ENCODE measurements at places on chromosomes 12 and 14.

GRCh38 chr12:95739561-95740313 lies 50.8 kb downstream of the NTN4 start:
- no peak for DNase-seq

GRCh38 chr14:75220156-75220555 lies 43.7 kb upstream of the TMED10 start:
- no peak for DNase-seq

GRCh38 chr12:100508751-100509150 lies 35.1 kb downstream of the NR1H4 start:
- no peak for DNase-seq

- no peak for DNase-seq
Observed at GRCh38 chr14:99001241-99001640, 270.8 kb downstream of the BCL11B start.

- peak; percentile 75 for DNase-seq
Observed at GRCh38 chr14:22555384-22556011, 33.5 kb downstream of the DAD1 start.

DNA sequence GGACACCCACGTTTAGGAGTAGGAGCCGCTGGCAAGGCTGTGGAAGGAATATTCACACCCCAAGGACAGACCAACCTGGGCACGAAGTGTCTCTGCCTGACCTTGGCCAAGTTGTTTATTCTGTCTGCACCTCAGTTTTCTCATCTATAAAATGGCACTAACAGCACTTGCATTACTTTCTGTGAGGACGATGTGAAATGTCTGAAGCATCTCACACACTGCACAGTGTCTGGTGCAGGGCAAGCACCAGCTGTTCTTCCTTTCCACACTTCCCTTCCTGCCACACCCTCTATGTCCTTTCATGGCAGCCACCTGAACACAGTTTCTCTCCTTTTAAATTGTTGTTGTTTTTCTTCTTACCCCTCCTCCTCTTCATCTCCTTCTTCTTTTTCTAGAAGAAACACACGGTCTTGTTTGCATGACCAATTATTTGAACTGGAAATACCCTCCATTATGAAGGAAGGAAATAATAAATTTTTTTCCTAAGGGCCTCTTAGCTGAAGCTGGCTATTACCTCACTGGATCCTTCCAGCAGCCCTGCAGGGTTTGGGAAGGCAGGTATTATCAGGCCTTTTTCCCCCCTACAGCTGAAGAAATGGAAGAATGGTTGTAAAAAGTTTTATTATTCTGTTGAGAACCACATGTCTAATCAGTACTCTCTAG lies 42.9 kb upstream of the ATP23 start:
- no peak for DNase-seq

DNA sequence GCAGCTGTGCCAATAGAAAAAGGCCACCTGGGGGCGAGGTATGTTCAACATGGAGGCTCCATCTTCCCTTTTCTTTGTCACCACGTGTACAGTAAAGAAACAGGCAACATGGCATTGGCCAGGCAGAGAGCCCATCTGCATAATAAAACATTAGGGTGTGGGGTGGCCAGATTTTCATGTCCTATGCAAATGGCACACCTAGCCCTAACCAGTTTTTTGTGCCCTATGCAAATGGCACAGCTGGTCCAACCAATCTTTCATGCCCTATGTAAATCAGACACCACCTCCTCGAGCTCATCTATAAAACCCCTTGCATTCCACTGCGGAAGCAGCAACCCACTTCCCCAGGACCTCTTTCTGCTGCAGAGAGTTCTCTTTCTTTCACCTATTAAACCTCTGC lies 149.1 kb upstream of the RGS6 start:
- DNase-seq: no peak

GRCh38 chr12:93166541-93167307 lies 211.0 kb upstream of the NUDT4 start:
- no peak for DNase-seq

DNA sequence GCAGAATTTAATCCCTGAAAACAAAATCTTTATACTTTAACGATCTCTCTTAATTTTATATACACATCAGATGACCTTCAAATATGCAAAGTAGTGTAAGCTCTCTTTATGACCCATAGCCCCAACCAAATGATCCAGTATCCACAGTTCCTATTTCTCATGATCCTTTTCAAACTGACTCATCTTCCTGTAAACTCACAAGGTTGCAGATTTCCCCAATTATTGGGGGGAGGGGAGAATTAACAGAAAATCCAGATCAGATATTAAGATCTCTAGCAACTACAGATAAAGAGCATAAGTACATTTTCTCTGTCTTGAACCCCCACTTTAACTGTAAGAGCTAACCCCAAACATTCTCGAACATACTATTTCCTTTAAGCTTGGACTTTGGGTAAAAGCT lies 12.5 kb downstream of the GNS start:
- no peak for DNase-seq

GRCh38 chr14:84961637-84962036 lies 568.3 kb upstream of the FLRT2 start:
- DNase-seq: no peak

GRCh38 chr14:88542857-88543795 lies 11.7 kb downstream of the PTPN21 start:
- DNase-seq: no peak

GRCh38 chr14:94486883-94487282 lies 10.9 kb upstream of the SERPINA9 start:
- DNase-seq: no peak

GRCh38 chr12:51368640-51369517 lies 22.3 kb downstream of the GALNT6 start:
- peak; percentile 78 for DNase-seq

DNA sequence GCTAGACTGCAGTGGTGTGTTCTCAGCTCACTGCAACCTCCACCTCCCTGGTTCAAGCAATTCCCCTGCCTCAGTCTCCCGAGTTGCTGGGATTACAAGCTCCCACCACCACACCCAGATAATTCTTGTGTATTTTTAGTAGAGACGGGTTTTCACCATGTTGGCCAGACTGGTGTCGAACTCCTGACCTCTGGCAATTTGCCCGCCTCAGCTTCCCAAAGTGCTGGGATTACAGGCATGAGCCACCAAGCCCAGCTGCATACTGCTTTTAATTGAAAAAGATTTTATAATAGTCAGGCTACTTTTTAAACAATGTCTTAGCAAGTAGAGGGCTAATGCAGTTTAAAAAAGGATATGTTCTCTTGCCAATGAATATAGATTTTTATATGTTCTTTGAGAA lies 668.9 kb downstream of the SLC6A15 start:
- no peak for DNase-seq

- DNase-seq: no peak
Observed at GRCh38 chr12:54721312-54721711, 73.1 kb upstream of the DCD start.

- no peak for DNase-seq
Observed at GRCh38 chr14:105577314-105577861, 51.0 kb downstream of the TMEM121 start.

GRCh38 chr14:50772412-50772811 lies 58.5 kb downstream of the NIN start:
- no peak for DNase-seq

DNA sequence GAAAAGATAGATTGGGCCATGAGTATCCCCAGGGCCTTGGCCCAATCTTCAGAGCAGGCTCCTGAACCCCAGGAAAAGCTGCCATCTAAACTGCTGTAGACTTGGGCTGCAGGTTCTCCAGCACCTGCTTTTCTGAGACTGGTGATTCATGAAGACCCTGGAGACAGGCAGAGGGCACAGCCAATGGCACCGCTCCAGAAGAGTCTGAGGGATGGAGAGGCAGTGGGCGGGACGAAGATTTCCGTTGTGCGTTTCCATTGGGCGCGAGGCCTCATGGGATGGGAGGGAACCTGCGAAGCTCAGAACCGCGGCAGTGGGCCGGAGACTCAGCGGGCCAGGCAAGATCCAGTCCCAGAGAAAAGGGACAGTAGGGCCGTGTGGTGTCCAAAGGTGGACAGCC lies 375.1 kb downstream of the IPO8 start:
- DNase-seq: no peak

DNA sequence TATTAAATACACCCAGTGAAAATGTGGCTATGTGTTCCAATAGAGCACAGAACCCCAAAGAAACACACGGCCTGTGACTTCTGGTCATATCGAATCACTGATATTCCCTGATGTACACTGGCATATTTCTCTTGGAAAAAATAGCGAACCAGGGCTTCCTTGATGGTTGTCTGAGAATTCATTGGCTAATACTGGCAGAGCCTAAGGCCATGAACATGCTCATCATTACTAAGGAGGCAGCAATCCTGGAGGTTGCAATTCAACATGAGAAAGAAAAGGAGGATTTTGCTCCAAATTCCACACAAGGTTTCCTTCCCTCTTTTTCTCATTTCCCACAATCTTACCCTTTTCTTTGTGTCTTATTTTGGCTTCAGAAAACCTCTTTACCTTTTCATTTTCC lies 212.9 kb upstream of the HMGA2 start:
- no peak for DNase-seq

GRCh38 chr12:27902651-27903050 lies 69.9 kb downstream of the PTHLH start:
- DNase-seq: no peak

DNA sequence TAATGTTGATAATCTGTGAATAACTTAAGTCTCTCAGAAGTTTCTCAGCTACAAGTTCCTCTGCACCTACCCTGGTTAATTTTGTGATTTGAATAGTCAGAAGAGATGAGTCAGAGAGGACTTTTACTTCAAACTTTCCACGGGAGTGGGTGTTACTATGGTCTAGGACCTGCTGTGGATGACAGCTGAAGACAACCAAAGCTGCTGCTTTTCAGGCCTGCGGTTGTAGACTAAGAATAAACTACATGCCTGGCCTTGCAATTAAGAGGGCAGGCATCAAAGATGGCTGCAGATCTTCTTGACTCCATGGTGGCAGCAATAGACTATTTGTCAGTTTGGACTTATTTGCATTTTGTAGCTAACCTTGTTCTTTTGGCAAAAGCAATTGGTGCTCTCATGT lies 227.1 kb upstream of the KRR1 start:
- DNase-seq: peak; percentile 8

- peak; percentile 32 for DNase-seq
Observed at GRCh38 chr14:36661506-36662257, at the start of gene PAX9. PAX9 (plus strand) TSS chr14:36661860; CDS start chr14:36662090, 230 bp downstream.

DNA sequence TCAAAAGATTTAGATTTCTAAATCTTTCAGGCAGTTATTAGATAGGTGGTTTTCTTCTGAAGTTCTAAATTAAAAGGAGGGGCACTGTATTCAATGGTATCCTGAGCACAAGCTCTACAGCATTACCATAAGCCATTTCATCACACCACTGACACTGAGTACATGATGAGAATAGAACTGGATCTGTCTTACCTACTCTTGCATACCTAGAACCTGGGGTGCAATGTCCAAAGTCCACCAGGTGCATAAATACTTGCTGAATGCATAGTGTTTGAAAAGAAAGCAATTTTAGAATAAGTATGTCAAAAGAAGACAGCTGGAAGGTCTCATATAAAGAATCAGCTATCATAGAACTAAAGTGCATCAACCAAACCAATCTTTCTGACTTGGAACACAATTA lies 85.5 kb upstream of the ACTN1 start:
- no peak for DNase-seq

GRCh38 chr14:35286003-35286600 lies 6.1 kb upstream of the PSMA6 start:
- DNase-seq: no peak

GRCh38 chr12:88703790-88704189 lies 123.5 kb upstream of the KITLG start:
- DNase-seq: no peak

DNA sequence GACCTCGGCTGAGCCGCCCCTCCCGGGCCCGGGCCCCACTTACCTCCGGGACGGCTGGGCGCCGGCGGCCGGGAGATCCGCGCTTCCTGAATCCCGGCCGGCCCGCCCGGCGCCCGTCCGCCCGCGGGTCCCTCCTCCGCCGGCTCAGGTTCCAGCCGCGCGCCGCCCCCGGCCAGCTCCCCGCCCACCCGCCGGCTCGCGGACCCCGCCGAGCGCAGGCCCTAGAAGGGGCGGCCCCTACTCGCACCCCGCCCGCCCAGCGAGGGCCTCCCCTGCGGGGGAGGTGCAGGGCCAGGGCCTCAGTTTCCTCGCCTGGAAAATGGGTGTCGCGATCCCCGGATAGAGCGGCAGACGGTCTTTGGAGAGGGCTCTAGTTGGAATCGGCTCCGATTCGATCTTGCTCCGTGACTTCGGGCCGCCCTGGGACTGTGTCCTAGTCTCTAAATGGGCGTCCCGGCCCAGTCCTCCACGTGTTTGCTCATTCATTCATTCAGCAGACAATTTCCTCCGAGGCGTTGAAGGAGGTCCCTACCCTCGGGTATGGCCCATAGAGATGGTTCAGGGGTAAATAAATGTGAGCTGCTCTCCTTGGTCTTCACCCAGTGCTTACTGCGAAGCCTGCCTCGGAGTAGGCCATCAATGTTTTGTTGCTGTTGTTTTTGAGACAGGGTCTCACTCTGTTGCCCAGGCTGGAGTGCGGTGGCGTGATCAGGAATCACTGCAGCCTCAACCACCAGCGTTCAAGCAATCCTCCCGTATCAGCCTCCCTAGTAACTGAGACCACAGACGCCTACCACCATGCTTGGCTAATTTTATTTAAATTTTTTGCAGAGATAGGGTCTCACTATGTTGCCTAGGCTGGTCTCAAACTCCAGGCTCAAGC lies at the start of gene TRPV4:
TSS of gene TRPV4 (minus strand) at position 92 of the 883 bp plus-strand sequence. CDS start 18,602 bp downstream, outside the sequence.
- DNase-seq: no peak

GRCh38 chr14:76306131-76306530 lies 69.8 kb upstream of the ESRRB start:
- no peak for DNase-seq

- DNase-seq: no peak
Observed at GRCh38 chr14:105075379-105076295, 10.4 kb upstream of the GPR132 start.

- no peak for DNase-seq
Observed at GRCh38 chr12:82963956-82964355, 277.2 kb downstream of the TMTC2 start.

DNA sequence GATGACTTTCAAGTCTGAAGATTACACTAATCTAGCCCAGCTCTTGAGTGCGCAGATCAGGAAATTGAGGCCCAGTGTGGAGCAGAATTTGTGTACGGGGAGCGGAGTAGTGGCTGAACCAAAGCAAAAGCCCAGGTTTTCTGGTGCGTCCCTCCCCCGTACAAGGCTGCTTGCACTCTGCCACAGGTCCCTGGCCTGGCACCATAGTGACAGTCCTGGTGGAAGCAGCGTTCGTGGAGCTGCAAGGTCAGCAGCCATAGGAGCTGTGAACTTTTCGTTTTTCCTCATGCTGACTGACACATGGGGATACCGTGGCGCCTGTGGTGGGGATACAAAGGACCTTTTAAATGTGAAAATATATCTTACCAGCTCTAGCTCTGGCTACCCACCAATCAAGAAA lies 1.7 kb downstream of the EVL start:
- no peak for DNase-seq

DNA sequence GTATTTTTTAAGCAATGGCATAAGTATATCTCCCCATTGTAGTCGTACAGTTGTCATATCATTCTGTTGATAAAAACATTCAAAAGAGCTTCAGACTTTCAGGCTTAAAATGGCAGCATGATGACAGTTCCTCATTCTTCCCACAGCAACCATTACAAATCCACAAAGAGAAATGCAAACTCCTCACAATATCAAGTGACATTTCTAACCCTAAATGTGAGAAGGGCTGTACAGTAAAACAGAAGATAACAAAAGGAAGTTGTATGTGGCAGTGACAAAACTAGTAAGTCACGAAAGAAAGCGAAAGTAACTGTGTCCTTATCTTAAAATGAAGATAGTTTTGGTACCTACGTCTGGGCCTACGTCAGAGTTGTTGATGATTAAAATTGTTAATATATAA lies 46.7 kb downstream of the GXYLT1 start:
- no peak for DNase-seq
